EH (cell line): ENCODE measurements at places on chromosomes 5 and 9.

DNA sequence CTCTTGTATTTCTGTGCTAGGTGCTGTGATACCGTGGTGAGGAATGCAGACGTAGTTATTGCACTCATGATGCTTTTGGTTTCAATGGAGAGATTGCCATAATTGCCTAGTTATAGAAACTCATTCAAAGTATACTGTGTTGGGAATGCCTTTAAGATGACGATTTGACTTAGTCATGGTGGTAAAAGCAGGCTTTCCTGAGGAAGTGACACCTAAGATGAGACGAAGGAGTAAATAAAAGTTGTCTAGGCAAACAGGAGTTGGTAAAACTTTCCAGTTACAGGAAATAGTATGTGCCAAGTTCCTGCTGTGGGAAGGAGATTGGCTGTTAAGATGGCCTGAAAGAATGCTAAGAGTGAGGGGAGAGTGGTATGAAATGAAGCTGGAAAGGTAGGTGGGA is 48.1 kb downstream of the FOCAD start:
- peak; percentile 72 for DNase-seq

- no peak for DNase-seq
Observed at GRCh38 chr5:73030531-73030930, 74.7 kb downstream of the FCHO2 start.

DNA sequence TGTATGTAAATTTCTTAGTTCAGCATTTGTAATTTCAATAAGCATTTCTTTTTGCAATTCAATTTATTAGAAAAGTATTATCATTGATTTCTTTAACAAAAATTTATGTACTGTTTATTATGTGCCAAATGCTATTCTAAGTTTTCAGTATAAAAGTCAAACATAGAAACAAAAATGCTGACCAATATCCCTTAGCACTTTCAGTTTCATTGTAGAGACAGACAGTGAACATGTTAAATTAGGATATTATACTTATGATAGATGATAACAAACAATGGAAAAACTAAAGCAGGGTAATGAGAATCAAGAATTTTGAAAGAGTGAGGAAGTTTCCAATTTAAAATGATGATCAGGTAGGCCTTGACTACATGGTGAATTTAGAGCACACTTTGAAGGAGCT is 1106.0 kb downstream of the TAF11L14 start:
- DNase-seq = no peak

DNA sequence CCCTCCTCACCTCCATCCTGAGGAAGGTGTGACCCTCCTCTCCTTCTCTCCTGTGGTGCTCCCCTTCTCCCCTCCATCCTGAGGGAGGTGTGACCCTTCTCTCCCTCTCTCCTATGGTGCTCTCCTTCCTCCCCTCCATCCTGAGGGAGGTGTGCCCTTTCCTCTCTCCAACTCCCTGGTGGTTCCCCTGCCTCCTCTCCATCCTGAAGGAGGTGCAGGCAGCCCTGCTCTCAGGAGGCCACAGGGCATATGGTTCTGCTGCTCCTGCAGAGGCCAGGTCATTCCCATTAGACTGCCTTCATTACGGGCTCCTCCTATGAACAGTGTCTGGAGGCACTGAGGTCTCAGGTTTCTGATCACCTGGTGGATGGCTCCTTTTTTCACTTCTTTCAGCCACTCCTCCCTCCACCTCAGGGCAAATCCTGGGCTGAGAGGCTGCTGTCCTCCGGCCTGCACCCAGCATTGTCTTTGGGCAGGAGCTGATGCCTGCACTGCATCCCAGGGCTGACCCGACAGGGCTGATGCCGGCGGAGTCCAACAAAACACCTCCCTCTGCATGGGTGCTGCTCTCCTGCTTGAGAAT is 197.1 kb downstream of the MED10 start:
- DNase-seq = no peak

DNA sequence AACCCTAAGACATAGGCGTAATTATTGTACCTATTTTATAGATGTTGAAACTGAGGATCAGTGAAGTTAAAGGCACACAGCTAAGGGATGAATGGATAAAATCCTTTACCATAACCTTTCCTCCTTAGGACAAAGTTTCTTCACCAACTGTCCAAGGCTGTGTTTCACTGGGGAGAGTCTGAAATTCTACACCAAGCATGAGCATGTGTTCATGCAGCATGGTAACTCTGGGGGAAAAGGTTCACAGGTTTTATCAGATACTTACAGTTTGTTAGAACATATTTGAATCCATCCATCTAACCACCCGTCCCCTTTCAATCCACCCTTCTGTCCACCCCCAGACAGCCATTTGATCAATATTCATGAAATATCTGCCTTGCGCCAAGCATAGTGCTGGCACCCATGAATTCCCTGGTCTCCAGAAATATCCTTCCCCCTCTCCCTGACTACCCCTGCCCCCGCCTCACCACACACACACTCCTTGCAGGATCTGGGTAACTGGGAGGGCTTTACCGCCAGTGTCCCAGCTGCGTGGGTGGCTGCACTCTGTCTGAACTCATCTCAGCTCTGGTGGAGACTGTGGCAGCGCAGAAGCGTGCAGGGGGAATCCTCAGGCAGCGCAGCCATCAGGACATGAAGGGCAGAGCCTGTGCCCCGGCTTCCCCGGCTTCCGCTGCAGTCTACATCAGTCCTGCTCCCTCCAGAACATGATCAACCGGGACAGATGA is 6.3 kb upstream of the KCNIP1 start:
- peak; percentile 8 for DNase-seq

DNA sequence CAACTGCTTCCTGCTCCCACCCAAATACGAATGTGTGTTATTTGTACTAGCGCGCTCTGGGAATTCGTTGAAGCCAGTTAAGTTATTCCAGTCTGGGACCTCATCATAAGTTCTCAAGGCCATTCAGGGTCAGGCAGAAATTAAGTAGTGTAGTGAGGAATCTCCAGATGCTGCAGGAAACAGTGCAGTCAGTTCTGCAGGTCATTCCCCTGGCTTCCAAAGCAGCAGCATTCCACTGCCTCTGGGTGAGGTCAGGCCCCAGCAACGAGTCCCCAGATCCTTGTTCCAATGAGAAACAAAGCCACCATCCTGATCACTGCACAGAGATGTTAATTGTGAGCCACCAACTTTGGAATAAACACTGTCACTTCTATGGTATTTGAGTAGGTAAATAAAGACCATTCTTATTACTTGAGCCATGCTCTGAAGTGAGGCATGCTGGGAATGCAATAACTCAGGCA is 33.1 kb downstream of the SVEP1 start:
- peak; percentile 64 for DNase-seq

- no peak for DNase-seq
Observed at GRCh38 chr5:52107210-52107905, 680.4 kb upstream of the ITGA1 start.

- no peak for DNase-seq
Observed at GRCh38 chr5:157047898-157048297, 11.0 kb downstream of the HAVCR1 start.
